ENCODE measurements at places on chromosomes 1 and 21. TPM values are rescaled to one million over a fixed set of nuclear protein-coding genes. Genes with fewer than 3 reads are reported as not detected.

The SLAMF1 gene
- total RNA-seq: 186 TPM

The ASPM gene
- 61.5 TPM for total RNA-seq

The GNG4 gene
- total RNA-seq: 2.1 TPM

The KISS1 gene
- not detected for total RNA-seq

The C1orf210 gene
- total RNA-seq: not detected

The SPATA45 gene
- total RNA-seq: not detected

The MYOC gene
- total RNA-seq: not detected

The PGLYRP4 gene
- total RNA-seq: 0.22 TPM

The RUNX3 gene
- 116 TPM for total RNA-seq

The PLXNA2 gene
- not detected for total RNA-seq

The ARHGEF16 gene
- not detected for total RNA-seq

The MPL gene
- total RNA-seq: not detected

The ZBTB8A gene
- 0.26 TPM for total RNA-seq

The RAVER2 gene
- 2.5 TPM for total RNA-seq

The DCST2 gene
- total RNA-seq: 0.67 TPM

The CNN3 gene
- 0.24 TPM for total RNA-seq

The FMN2 gene
- not detected for total RNA-seq
